GM04503 (cell line): ENCODE measurements at places on chromosomes 12 and 14.

GRCh38 chr14:102316338-102316742 lies 3.2 kb upstream of the ZNF839 start:
- no peak for DNase-seq

GRCh38 chr12:78331181-78331580 lies 500.5 kb downstream of the NAV3 start:
- DNase-seq = no peak

DNA sequence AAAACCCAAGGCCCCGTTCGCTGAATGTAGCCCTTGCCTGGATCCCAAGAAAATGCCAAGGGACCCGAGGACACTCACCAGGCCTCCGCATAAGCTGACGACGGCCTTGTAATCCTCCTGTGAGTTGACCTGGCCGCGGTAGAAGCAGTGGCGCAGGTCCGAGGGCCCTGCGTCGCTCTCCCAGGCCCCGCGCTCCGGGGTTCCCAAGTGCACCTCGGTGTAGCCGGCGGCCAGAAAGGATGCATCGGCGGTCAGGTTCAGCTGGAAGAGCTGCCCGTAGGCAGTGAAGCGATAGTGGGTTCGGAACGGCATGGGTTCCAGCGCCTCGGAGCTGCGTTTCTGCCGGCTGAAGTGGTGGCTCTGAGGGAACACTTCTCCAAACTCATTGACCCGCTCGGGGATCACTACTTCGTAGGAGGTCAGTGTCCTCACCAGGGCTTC lies 1.2 kb downstream of the ADAMTS20 start:
- no peak for DNase-seq

DNA sequence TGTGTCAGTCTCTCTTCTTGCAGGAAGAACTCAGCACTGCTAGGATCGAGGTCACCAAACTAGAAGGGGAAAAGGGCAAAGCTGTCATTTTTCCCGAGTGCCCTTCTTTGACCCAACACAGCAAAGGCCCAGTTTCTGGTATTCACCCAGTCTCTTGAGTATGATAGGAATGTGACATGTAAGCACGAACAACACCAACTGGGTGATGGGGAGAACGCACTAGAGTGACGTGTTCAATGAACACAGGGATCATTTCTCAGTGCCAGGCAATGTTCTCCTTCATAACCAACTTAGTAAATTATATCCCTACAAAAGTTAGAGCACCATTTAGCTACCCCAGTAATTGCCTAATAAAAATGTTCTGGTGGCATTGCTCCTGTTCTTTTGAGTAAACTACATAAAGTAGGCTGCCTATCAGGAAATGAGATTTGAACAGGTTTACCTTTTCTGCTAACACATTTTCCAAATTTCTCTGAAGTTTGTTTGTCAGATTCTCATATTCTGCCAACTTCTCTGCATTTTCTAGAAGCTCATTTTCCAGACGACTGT lies 64.5 kb downstream of the NIN start:
- peak; percentile 67 for DNase-seq

DNA sequence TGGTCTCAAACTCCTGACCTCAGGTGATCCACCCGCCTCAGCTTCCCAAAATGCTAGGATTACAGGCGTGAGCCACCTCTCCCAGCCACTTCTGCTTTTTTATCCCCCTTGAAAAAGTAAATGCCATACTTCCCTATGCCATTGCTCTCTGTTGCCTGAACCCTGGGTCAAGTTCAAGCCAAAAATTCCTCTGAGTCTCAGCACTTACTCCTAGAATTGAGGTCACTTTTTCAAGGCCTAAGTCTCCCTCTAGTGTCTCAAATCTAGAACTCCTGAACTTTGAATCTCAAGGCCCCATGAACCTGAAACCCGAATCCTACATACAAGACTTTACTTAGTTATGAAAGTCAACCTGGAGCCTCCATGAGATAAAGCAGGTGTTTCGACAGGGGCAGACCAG lies 1.4 kb upstream of the APOBEC1 start:
- no peak for DNase-seq

- DNase-seq = no peak
Measured at GRCh38 chr12:109356577-109356976, 8.9 kb downstream of the MYO1H start.

DNA sequence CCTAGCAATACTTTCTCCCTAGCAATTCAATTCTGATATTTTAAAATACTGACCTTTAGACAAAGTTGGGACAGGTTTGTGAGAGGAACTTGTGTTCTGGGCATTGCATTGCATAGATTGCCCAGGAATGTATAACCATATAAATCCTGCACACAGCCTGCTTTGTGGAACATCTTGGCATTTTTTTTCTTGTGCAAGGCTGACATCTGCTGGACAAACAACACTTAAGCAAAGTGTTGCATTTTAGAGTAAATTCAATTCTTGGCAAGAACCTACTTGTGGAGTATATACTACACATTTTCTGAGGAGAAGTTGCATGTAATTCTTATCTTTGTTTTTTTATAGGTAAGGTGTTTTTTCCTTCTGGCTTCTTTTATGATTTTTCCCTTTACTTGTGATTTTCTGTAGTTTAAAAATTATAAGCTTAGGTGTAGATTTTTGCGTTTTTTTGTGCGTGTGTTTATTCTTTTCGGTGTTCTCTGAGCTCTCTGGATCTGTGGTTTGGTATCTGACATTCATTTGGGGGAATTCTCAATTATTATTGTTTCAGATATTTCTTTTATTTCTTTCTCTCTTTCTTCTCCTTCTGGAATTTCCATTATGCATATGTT lies 26.4 kb downstream of the TESPA1 start:
- DNase-seq = no peak

- no peak for DNase-seq
Measured at GRCh38 chr14:21749306-21749868, 75.8 kb upstream of the OR4E1 start.

DNA sequence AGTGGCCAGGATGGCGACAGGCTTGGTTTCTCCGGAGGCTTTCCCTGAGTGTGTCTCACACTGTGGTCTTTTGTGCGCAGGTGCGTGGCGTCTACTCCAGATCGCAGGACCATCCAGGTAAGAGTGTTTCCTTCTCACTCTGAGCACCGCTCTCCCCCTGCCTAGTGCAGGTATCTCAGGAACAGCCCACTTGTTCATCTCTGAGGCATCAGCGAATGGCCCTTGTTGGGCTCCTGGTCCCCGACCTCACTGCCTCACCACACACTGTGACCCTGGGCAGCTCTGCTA lies 781 bp downstream of the ADGRD1 start:
- no peak for DNase-seq

DNA sequence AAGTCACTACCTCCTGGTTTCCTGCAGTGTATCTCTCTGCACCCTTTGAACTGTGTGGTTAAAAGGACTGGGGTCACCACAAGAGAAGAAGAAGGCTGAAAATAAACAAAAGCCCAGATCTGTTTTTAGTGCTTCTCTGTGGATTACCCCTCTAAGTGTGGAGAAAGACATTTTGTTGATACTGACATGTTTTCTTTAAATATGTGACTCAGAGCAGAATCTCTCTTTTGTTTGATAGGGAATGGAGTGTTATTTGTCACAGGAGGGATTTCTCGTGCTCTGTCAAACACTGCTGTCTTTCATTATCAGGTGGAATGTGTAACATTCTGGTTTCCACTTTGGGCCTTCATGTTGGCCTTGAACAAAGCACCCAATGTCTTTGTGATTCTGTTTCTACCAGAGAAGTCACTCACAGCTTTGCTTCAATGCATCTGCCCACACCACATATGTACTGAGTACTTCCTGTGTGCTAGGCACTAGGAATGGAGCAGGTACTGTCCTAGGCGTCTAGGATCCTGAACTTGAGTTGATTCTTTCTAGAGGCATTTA lies 82.1 kb downstream of the PLXNC1 start:
- no peak for DNase-seq
